G401 (cell line): ENCODE measurements at places on chromosomes 13 and 19. TPM values are rescaled to one million over a fixed set of nuclear protein-coding genes. Genes with fewer than 3 reads are reported as not detected.
A peak's percentile ranks its signal among the peaks of the same experiment; 100 is the strongest.

The ANGPTL8 gene
- total RNA-seq = not detected in 2 replicates

The ZNF578 gene
- not detected in 2 replicates for total RNA-seq

DNA sequence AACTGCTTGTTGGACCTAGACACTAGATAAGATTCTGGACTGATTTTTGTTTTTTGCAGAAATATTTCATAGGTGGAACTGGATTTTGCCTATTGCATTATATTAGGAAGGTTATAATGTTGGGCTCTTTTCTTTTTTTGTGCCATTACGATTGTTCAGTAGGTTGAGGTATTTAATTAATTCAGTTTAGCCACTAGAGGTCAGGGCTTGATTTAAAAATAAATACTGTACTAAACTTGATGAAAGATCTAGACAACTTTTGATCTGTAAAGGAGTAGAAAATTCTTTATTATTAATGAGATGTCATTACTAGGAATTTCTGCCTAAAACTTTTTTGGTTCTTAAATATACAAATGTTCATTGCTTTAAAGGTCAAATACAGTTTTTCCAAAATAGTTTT is 15.2 kb upstream of the SUPT20H start:
- peak; percentile 15 for DNase-seq

GRCh38 chr19:19105365-19106055 is 32.8 kb downstream of the TMEM161A start:
- DNase-seq = no peak

- no peak for DNase-seq
Observed at GRCh38 chr13:44048326-44048725, 168.6 kb downstream of the LACC1 start.

DNA sequence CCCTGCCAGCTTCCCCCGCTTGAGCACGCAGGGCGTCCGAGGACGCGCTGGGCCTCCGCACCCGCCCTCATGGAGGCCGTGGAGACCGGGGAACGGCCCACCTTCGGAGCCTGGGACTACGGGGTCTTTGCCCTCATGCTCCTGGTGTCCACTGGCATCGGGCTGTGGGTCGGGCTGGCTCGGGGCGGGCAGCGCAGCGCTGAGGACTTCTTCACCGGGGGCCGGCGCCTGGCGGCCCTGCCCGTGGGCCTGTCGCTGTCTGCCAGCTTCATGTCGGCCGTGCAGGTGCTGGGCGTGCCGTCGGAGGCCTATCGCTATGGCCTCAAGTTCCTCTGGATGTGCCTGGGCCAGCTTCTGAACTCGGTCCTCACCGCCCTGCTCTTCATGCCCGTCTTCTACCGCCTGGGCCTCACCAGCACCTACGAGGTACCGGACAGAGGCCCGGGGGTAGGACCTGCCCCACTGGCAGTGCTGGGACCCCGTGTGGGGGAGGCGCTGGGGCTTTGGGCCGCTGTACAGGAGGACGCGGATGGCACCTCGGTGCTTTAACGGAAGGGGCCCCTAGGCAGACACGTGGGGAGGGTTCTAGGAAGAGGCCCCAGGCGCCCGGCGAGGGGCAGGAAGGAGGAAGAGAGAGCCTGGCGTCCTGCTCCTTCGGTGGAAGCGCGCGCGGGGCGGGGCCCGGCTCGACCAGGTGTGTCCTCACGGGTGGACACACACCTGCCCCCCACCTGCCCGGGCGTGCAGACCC is 681 bp downstream of the SLC5A5 start:
- no peak for DNase-seq
